ENCODE measurements at places on chromosomes 4 and X.

GRCh38 chrX:46793386-46794143, 34.6 kb upstream of the SLC9A7 start:
- DNase-seq = no peak

- no peak for DNase-seq
Observed at GRCh38 chrX:42973321-42973720, 195.4 kb upstream of the PPP1R2C start.

DNA sequence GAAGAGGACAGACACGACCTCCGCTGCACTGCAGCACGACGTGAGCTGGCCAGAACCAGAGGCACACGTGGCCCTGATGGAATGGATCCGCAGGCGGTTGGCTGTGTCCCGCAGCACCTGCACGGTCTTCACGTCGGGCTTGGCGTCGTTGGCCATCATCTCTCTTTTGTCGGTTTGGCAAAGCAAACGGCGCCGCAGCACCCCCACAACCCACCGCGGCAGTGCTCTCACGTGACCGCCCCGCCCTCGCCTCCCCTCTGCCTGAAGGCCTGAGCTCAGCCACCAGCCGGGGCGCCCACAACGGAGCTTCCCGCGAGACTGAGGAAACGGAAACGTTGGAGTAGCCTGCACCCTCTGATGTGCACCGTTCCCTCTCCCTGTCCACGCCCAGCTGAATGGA, at the start of gene TKTL2:
TSS of gene TKTL2 (minus strand) at position 179 of the 400 bp plus-strand sequence. CDS start at position 159, 20 bp downstream.
- no peak for DNase-seq

- DNase-seq = no peak
Observed at GRCh38 chr4:30760551-30760950, 40.4 kb downstream of the PCDH7 start.

DNA sequence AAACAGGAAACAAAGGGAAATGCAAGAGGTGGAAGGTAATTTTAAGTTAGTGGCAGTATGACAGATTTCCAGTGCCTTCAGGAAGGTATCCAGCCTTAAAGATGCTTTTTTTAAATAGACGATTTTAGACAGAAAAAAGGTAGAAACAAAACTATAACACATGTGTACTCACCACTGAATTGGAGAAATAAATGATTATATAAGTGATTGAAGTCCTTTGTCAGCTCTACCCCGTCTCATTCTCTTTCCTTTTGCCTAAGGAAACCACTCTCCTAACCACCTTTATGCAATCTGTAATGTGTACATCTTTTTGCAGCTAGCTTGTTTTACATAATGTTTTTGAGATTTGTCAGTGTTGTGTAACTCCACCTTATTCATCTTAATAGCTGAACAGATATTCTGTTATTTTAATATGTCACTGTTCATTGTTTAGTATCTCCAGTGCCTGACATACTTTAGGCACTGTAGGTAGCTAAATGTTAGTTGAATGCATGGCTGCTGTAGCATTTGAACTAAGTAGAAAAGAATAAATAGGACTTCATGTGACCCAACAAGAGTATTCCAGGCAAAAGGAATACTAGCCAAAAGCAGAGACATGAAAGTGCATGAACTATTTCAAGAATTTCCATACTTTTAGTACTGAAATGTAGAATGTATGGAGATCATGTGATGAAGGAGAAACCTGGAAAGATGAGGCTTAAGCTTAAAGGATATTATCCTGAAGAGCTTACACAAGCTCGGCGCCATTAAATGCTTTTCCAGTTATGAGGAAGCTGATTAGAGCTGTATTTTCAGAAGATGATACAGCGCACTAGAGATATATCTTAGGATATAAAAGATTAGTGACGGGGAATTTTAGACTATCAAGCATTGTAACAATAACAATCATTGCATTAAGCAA, 865 bp downstream of the FAM200B start:
- DNase-seq = no peak

DNA sequence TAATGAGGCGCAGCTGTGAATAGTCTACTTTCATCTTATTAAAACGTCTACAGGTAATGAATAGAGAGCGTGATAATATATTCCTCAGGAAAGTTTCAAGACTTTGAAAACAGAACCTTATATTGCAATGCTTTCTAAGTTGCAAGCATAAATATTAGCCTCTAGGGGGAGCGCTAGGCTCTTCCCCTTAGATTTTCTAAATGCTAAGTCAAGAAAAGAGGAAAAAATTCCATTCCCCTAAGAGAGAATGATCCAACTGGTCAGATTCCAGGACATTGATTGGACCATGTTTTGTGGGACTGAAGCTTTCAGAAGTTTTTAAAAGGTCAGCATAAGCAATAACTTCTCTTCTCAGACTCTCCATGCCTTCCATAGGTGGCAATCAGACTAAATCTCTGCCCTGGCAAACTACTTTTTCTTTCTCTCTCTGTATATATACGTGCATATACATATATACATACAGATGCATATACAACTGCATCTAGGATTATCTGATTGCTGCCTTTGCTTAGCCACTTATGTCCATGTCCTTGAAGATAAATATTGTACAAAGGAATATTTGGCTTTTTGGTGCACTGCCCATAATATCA, 492.9 kb downstream of the INPP4B start:
- no peak for DNase-seq

DNA sequence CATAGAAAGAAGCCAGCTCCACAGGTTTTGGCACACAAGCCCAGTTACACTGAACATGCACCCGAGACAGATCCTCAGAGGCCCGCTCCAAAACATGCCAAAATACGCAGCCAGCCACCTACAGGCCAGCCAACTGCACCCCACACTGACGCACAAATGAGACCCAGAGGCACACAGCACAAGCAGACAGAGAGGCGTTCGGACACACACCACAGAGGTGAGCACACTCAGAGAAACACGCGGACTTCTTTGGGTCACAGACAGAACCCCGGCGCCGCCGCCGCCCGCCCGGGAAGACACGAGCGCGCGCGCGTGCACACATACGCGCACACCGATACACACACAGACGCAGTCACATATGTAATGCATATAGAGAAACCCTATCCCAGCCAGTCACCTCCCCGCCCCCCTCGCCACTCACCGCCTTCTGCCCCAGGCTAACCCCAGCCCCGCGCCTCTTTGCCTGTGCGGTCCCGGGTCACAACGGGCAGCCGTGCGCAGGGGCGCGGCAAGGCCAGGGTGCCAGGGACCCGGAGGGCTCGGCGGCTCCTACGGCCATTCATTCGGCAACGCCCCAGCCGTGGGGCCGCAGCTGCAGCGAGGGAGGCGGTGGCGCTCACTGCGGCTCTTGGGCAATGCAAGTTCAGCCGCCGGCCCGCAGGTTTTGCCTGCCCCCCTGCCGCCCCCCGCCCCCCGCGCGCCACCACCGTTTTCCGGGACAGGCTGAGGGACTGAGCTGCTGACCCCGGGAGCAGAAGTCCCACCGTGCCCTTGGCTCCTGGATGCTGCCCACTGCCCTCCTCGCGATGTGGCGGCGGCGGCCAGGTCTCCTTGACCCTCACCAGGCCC, 553 bp downstream of the SEPTIN6 start:
- no peak for DNase-seq

DNA sequence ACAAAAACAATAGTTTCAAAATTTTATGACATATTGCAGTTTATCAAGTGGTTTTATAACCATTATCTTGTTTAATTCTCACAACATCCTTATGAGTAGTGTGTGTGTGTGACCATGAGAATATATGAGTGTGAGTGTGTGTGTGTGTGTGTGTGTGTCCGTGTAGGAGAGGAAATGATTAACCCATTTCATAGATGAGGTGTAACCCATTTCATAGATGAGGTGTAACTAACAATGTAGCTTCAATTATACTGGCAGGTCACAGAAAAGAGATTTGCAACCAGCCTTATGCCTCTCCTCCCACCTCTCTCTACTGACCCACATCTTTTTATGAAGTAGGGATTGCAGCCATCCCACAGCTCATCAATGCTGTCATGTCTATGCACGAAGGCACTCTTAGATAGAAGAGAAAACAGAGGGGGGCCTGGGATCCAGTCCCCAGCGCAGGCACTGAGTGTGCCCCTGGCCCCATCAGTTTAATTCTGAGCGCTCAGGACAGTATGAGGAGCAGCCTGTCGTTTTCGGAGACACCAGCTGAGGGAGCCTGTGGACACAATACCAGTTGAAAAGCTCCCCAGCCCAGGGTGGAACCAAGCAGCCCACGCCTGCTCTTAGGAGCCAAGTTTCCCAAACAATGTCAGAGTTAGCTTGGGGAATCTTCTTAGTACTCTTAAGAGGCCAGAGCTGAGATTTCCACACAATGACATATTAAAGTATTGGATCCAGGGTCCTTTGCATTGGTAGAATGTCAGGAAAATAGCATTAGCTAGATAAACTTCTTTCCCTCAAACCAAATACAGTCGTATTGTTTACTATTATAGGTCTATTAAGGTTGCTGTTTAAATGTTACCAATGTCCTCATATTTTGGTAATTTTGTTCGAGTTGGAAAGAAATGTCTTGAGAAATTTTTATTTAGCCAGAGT, 88.6 kb downstream of the PALLD start:
- DNase-seq = no peak

- DNase-seq = no peak
Observed at GRCh38 chr4:184250795-184251669, 33.4 kb upstream of the ENPP6 start.

DNA sequence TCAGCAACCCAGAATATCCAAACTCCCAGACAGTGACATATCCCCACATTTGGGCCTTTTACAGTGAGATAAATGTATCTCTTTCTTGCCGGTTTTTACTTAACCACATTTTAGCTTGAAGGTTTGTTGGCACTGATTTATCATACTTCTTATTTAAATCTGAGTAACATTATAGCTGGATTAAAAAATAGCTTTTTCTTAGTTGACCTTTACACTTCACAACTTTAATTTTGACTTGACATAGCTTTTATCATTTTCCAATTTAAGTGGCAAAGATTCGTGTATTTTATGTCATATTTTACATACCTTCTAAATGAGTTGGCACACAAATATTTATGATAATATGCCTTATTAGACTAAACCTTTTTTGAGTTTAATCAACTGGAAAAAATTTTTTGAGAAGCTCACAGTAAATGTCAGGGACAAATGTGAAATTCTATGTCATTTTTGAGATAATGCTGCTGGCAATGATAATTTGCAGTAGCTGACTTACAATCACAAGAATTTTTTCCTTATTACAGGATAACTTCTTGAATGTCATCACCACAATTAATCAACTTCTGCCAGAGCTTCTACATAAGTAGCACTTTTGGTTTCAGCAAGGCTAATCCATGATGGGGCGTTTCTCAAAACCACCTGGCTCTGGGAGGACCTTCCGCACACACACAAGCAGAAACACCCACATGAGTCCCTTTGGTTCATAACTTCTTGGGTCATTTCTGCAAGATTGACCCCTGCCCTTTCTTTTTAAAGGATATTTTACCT, 80.3 kb downstream of the SYTL5 start:
- no peak for DNase-seq

- DNase-seq = no peak
Observed at GRCh38 chrX:30513284-30513683, 64.3 kb downstream of the TASL start.

DNA sequence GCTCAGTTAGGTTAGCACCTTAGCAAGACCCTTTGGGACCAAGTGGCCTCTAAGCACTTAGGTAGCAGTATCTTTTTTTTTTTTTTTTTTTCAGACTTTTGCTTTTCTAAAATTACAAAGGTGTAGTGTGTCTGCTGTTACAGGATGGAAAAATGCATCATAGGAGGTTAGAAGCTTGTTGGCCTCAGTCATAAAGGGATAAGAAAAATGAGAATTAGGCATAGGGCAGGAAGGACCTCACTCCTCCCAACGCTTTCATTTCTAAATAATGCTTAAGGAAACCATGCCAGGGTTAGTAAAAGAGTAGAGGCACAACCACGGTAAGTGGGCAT, 148.4 kb upstream of the PLAC1 start:
- DNase-seq = no peak

GRCh38 chr4:88998891-88999290, 58.1 kb downstream of the FAM13A start:
- no peak for DNase-seq

DNA sequence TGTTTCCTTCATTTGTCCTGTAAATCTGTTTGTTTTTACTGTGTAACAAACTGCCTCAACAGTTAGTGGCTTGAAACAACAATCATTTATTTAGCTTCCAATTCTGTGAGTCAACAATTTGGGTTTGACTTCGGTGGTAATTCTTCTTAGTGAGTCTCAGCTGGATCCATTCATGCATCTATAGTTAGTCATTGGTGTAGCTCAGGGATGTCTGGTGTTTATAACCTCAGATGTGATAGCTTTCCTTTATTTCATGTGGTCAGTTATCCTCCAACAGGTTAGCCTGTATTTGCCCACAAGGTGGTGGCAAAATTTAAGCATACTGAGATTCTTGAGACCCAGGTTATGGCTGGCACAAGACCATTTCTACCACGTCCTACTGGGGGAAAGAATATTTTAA, 1267.2 kb downstream of the RAPGEF2 start:
- no peak for DNase-seq

GRCh38 chrX:15989716-15990115, 133.6 kb upstream of the GRPR start:
- no peak for DNase-seq

DNA sequence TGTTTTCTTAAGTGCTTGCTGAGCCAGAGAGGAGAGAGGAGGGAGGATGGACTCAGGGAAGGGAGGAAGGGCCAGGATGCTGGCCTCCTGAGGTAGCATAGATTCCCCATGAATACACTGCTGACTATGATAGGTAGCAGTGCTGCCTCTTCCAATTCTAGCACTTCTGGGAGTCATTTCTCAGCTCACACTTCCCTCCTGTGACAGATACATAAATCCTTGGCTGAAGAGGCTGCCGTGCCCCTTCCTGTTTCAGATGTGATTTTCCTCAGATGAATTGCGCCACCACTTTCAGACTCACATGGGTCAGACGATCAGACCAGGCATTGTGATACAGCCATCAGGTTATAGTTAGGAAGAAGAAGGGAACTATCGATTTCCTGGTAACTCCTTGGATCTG, 22.4 kb downstream of the TSC22D3 start:
- DNase-seq = no peak

DNA sequence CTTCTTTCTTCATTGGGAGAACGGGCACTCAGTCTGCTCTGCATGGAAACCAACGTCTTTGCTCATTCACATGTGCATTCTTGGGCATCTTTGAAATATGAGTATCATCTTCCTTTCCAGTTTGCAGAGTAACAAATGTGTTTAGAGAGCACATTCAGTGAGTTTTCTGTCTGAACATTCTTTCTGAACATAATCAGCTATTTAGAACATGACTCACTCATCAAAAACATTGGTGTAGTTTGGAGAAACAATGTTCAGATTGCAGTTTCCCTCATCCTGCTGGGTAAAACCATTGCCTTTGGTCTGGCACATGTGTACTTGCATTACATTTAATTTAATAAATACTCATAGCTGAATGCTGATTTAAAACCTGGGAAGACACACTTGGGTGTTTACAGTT, 81.5 kb upstream of the F9 start:
- no peak for DNase-seq

- no peak for DNase-seq
Observed at GRCh38 chr4:86381431-86381830, 21.6 kb upstream of the MAPK10 start.

All from stimulated activated CD8-positive, alpha-beta memory T cell treated with anti-CD3 and anti-CD28 coated beads, Interleukin-15, amount 100 ng/mL, for 24 hours (primary cell).